ENCODE measurements at places on chromosomes 12 and 14.

DNA sequence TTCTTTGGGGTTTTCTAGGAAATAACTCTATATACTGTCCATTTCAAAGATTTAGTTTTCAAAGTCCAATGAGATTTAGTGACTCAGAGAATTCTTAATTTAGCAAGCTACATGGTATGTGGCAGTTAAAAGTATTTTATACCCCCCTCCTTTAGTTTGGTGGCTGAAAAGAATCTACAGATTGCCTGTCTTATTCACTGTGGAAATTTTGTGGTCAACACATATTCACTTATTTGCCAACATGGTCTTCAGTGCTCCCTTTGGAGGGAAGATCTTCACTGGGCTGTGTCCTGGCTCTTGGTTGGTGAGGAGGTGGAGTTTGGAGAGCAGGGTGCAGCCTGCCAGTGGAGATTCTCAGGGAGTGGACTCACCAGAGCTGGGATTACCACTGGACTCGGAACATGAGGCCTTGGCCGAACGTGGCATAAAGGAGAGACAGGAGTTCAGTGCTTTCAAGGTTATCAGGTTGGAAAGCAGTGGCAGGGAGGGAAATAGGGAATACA is 39.8 kb downstream of the SAMD4A start:
- no peak for DNase-seq

GRCh38 chr12:54407183-54407905 is 11.7 kb downstream of the ITGA5 start:
- DNase-seq, result no peak

- no peak for DNase-seq
Measured at GRCh38 chr12:120376009-120376408, 7.0 kb upstream of the MSI1 start.

GRCh38 chr12:21764065-21764464 is 10.4 kb downstream of the KCNJ8 start:
- DNase-seq, result no peak

DNA sequence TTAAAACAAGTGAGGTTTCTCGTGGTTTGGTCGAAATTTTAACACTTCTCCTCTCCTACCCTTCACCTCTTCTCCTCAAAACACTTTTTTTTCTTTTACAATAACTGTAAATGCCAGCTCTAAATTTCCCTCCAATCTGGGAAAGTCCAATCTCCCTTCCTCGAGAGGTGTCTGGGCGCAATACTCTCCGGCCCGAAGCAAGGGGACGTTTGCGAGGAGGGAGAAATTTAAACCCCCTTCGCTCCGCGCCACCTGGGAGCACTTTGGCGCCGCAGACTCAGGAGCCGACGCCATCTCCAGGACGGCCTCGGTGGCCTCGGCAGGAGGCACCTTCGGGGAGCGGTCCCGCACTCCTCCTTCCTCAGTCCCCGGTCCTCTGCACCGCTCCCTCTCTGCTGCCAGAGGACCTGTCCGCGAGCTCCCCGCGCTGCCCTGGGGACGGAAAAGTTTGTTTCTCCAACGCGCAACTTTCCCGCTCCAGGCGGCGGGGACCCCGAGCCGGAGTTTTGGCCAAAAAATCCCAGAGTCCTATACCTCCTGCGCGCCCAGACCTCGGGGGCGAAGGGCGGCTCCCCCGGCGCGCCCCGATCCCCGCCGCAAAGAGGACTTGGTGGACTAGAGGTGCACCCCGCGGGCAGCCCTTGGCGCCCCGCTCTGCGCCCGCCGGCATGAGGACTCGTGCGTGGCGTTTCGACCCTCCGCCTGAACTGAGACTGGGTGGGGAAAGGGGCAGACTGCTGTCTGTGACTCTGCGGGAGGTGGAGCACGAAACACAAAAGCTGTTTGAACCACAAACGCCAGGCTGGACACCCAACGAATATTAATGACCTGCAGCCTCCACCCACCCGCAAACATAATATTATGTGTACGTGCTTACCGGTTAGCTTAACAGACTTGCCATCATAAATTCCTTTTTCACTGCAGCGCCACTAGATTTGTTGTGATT is 95.2 kb upstream of the HMGA2 start:
- DNase-seq, result no peak

- DNase-seq, result no peak
Measured at GRCh38 chr14:70525691-70526090, 9.1 kb downstream of the ADAM20 start.

DNA sequence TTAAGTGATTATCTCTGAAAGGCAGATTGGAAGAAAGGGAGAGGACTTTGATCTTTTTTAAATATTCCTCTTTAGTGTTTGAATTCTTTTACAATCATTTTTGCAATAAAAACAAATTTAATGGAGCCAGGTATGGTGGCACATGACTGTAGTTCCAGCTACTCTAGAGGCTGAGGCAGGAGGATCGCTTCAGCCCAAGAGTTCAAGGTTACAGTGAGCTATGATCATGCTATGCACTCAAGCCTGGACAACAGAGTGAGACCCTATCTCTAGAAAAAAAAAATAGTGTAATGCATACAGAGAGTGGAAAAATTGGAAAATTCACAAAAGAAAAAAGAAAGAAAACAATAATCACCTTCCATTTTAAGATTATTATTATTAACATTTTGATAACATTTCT is 15.2 kb upstream of the HECTD1 start:
- no peak for DNase-seq

GRCh38 chr12:112836736-112837628 is 45.4 kb downstream of the RPH3A start:
- no peak for DNase-seq

GRCh38 chr14:54098536-54098935 is 141.9 kb upstream of the BMP4 start:
- DNase-seq, result no peak

- no peak for DNase-seq
Measured at GRCh38 chr14:87042354-87042753, 950.6 kb downstream of the GALC start.

DNA sequence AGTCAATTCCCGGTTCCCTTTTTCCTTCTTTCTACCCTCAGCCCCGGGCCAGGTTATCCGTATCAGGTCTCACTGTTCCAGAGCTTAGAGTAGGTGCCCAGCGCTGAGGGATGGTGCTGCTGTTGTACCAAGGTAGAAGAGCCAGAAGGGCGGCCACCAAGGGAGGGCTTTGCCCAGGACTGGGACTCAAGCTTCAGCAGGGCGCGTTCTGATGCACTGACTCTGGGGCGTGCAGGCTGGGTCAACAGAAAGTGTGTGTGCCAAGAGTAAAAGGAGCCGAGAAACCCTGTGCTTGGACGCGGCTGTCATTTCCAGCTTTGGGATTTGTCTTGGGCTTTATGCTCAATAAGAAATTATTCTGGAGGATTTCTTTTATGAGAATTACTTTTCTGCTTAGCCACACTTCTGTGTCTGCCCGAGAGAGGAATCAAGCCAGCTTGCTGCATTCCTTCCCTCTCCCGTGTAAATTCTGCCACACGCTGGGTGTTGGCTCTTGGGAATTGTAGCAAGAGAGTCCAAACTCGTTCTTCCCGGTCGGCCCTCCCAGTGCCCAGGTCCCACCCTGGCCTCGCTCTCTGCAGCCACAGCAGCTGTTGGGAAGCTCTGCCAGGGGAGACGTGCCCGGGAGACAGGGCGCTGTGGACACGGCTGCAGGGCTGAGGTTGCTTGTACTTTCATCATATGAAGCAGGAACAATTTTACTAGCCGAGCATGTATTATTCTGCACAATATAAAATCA is 98.0 kb downstream of the FBXL14 start:
- no peak for DNase-seq

DNA sequence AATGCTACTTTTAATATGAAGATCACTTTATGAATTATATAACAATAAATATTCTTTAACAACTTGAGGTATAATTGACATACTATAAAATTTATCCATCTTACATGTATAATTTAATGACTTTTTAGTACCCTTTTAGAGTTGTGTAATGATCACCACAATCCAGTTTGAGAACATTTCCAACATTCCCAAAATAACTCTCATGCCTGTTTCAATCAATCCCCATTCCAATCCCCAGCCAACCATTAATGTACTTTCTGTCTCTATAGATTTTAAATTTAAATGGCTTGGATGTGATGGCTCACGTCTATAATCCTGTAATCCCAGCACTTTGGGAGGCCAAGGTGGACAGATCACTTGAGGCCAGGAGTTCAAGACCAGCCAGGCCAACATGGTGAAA is 23.5 kb upstream of the FRMD6 start:
- no peak for DNase-seq

GRCh38 chr14:50085570-50086320 is 30.6 kb downstream of the VCPKMT start:
- no peak for DNase-seq

- no peak for DNase-seq
Measured at GRCh38 chr12:132600048-132601032, 10.0 kb downstream of the LRCOL1 start.

DNA sequence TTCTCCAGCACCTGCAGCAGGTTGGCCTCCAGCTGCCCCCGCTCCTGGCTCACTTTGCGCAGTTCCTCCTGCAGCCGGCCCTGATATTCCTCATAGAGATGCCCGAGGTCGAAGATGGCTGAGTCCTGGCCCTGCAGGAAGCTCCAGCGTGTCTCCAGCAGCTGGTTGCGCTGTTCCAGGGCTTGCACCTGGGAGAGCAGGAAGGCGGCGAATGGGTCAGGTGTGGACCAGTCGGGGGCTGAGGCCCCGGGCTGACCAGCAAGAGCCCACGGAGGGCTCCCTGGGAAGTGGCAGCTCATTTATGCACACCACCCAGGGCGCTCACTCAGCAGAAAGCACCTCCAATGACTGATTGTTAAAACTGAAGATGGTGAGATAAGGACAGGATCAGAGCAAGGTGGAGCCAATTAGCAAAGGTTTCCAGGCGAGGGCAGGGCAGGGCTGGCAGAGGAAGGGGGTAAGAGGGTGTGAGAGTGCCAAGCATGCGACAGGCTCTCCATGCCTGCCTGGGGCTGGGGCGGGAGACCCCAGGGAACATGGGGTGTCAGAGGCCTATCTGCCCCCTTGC is 6.3 kb downstream of the KRT80 start:
- no peak for DNase-seq

GRCh38 chr12:129887101-129887500 is 16.7 kb downstream of the TMEM132D start:
- no peak for DNase-seq

DNA sequence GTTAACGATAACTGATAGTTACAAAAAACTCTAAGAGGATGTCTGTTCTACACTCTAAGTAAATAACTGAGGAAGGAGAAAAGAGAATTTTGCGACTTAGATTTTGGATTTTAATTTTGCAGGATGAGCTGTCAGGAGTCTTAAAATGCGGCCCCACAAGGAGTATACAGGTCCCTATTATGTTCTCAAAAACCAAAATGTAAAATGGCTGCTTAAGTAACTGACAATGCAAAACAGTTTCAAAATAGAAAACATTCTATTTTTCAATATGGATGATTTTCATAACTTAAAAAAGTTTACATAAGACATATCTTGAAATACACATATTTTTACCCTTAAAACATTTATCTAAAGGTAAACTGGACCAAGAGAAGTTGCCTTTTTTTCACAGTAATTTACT is 2.6 kb downstream of the CD69 start:
- DNase-seq, result no peak

DNA sequence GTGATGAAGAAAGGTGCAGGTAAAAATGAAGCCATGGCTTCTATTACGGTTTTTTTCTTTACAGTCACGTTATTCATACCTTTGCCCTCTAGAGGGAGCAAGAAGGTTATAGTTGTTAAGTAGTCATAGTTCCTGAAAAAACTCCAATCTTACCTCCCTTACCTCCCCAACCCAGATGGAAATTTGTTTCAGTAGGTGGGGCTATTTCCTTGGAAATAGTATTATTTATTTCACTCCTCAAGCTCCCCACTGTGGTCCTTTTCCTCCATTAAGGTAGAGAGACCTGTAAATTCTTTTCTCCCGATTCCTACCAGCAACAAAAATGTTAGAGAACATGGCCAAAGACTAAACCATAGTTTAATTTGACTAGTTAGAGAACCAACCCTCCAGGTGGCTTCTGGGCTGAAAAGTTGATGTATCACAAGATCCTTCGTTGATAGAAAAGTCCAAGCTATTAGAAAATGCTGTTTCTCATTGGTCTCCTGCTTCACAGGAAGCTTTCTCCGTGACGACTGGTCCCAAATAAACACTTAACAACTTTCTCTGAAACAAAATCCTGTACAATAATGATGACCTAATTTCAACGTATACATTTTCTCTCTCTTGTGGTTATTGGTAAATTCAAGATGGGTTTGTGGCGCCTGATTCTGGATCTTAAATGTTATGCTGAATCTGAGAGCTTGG is 43.5 kb downstream of the TMX1 start:
- DNase-seq, result no peak

- DNase-seq, result no peak
Measured at GRCh38 chr12:128852026-128852698, 1.1 kb upstream of the GLT1D1 start.

GRCh38 chr12:12505544-12506495 is 56.8 kb downstream of the DUSP16 start:
- no peak for DNase-seq

GRCh38 chr14:67269298-67270060 is 28.2 kb downstream of the PALS1 start:
- no peak for DNase-seq

- no peak for DNase-seq
Measured at GRCh38 chr12:48750769-48751356, 34.4 kb upstream of the CCNT1 start.

DNA sequence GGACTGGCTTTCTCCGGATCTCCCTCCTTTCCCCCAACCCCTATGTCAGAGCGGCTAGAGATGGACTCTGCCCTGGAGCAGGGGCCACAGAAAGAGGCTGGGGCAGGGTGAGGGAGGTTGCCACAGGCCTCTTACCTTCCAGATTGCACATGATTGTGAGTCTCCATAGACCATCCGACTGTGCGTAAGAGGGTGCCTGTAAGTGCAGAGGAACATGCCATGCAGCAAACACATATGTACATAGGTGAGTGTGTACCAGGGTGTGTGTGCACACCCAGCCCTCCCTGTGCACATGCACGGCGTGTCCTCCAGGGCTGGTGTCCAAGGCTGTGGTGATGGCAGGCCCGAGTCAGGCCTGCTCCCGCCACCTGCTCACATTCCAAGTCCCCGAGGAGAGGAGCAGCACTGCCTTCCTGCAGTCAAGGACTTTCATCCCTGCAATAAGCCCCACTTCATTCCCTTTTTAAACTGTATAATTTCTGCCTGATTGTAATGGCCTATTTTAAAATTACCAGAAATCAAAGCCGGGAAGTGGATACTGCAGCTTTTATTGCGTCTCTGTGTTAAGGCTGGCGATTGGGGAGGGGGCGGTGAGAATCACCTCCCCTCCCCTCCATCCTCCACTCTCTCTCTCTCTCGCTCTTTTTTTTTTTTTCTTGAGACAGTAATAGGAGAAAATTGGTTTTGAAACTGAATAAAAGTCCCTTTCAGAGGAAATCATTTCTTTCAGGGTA is 28.5 kb downstream of the FAM222A start:
- DNase-seq, result no peak

DNA sequence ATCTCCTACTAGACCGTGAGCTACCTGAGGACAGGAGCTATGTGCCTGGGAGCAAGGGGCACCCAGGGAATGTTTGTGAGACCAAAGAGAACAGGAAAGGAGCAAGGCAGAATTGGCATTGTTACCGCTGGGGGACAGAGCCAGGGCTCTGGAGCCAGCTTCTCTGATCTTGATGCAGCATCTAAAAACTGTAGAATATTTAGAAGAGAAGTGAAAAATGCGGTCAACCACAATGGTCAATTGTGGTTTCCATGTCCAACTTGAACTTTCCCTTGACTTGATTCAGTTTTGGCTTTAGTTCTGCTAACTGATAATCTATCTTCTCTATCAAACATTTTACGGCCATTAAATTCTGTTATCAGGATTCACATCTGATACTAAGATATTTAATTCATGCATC is 201.2 kb downstream of the ANO4 start:
- DNase-seq, result no peak
